Activated CD4-positive, alpha-beta T cell treated with anti-CD3 and anti-CD28 coated beads for 36 hours (primary cell): ENCODE measurements at places on chromosomes 11 and 22.
A peak's percentile ranks its signal among the peaks of the same experiment; 100 is the strongest.

GRCh38 chr11:76975513-76975912 lies 58.7 kb upstream of the B3GNT6 start:
- DNase-seq = no peak

- no peak for DNase-seq
These were observed 1158.9 kb downstream of the DLG2 start for GRCh38 chr11:84468235-84468634.

DNA sequence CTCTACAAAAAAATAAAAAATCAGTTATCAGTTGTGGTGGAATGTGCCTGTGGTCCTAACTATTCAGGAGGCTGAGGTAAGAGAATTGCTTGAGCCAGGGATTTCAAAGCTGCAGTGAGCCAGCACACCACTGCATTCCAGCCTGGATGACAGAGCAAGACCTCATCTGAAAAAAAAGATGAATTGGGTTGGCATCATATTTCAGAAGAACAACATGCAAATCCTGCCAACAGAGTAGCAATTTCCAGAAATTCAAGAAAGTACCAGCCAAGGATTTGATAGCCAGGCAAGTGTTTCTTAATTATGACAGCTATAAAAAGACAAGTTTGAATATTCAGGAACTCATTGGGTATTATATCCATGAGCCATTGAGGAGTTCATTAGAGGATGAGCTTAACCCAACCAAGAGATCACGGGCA lies 75.2 kb downstream of the USP47 start:
- DNase-seq = no peak

GRCh38 chr11:21931436-21932101 lies 261.3 kb upstream of the ANO5 start:
- no peak for DNase-seq

DNA sequence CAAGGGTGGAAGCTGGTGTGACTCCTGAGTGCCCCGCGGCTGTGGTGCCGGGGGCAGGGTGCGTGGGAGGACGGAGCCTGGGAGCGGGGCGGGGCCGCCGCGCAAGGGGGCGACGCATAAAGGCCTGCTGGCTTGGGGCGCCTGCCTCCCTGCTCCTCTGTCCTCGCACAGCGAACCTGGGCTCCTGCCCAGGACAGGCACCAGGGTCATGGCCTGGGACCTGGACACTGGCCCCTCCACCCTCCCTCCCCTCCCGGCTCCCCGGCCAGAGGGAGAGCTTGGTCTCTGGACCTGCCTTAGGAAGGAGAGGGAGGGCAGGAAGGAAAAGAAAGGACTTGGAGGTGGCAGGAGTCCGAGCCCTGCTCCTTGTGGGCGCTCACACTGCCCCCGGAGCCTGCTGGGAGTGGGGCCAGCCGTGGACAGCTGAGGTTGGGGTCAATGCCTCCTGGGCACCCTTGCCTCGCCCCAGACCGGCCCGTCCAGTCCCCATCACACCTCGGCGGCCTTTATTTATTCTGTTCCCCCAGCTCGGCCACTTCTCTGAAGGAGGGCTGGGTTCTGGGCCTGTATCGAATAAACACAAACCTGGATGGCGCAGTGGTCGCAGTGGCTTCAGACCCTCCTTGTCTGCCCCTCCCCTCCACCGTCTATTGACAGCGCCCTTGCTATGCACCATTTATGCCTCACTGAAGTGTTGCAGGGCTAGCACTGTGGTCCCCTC lies 8.7 kb downstream of the SLC16A8 start:
- DNase-seq = no peak

DNA sequence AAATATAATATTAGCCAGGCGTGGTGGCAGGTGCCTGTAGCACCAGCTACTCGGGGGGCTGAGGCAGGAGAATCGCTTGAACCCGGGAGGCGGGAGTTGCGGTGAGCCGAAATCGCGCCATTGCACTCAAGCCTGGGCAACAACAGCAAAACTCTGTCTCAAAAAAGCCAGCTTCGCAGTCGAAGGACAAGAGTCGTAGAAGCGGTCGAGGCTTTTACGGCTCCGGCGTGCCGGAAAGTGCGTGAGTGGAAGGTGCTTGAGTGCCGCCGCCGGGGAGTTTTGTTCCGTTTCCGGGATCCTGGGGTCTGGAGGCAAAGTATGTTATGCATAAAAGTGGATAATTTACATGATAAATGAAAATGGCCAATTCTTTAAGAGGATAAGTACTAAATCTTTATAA lies 43.6 kb downstream of the SYN3 start:
- no peak for DNase-seq

DNA sequence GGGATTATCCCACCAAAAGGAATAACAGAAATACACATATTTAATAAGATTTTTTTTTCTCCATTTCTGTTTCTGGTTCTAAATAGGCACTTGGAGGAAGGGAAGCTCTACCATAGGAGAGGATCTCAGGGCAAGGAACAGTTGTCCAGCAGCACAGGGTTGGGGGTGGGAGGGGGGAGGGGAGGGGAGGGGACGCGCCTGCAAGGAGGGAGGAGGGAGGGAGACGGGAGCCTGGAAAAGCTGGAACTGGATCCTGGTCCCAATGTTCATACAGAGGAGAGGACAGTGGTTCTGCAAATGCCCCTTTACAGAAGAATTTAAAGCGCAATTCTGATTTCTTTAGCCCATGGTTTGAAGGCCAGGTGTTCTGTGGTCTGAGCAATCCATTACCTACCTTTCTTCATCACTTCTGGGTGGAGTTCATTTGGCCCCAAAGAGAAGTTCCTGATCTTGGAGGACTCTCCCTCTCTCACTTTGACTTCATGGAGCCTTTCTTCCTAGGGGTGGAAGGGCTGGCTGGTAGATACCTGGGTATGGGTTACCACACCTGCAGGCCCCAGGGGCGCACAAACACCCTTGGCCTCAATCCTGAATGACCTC lies 348.9 kb upstream of the NCAM1 start:
- DNase-seq = no peak

GRCh38 chr22:48370508-48371325 lies 1457.0 kb downstream of the BRD1 start:
- DNase-seq = no peak

- no peak for DNase-seq
These were observed 4.8 kb upstream of the NOX4 start for GRCh38 chr11:89495951-89496350.

DNA sequence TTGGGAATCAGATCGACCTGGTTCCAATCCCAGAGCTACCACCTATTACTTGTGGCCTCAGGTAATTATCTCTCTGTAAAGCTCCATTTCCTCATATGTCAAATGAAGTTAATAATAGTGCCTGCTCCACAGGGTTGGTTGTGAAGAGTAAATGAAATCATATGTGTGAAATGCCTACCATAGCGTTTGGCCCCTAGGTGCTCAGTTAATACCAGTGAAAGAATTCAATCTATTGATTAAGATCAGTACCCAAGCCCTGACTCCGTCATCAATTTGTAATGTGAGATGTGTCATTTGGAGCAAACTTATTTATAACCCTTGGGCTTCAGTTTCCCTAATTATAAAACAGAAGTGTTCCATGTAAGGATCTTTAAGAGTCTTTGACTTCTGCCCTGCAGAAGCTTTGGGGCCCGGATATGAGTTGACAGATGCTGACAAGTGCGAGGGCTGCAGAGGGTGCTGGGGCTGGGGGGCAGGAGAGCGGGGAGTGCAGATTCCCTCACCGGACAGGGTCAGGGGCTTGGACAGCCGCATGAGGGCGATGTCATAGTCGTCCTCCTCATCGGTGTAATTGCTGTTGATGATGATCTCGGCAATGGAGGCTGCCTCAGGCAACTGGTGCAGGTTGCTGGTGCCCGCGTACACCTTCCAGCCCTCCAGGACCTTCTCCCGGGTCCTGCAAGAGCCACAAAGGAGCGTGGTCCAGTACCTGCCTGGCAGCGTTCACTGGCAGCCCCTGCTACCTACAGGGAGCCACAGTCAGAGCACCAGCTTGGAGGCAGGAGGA lies 20.9 kb downstream of the TMPRSS13 start:
- DNase-seq = no peak

DNA sequence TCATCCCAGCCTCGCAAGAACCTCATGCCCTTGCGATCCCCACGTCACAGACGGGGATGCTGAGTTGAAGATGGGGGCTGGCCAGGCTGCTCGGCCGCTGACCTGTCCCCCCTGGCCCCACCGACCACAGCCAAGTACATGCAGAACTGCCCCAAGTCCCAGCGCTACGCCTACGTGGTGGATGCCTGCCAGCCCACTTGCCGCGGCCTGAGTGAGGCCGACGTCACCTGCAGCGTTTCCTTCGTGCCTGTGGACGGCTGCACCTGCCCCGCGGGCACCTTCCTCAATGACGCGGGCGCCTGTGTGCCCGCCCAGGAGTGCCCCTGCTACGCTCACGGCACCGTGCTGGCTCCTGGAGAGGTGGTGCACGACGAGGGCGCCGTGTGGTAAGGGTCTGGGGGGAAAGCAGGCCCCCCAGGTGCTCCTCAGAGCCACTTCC lies 10.0 kb downstream of the MUC5B start:
- DNase-seq = no peak

- peak; percentile 27 for DNase-seq
These were observed 217.0 kb downstream of the DYNC2H1 start for GRCh38 chr11:103326070-103326794.

DNA sequence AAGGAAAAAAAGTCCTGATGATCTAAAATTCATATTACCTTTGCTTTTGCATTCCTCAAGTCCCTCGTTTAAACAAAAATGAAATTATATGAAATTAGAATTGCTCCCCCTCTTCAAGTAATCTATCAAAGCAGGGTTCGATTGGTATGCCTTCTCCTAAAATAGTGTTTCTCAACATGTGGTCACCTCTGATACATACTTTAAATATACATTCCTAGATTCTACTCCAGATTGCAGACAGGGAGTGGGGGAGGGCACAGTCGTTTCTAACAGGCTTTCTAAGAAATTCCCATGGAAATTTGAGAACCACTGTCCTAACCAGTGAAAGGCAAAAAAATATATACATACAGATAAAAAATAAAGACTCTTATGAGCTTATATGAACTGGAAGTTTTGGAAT lies 22.6 kb upstream of the IRAG1 start:
- DNase-seq = no peak

- DNase-seq = peak; percentile 90
These were observed at the start of gene FERMT3 for GRCh38 chr11:64206457-64207255. FERMT3 (plus strand) TSS chr11:64206721; CDS start chr11:64207365, 644 bp downstream.

- peak; percentile 67 for DNase-seq
These were observed 108.2 kb upstream of the CD44 start for GRCh38 chr11:35030716-35031213.
